ENCODE measurements at places on chromosomes 1 and 21.

DNA sequence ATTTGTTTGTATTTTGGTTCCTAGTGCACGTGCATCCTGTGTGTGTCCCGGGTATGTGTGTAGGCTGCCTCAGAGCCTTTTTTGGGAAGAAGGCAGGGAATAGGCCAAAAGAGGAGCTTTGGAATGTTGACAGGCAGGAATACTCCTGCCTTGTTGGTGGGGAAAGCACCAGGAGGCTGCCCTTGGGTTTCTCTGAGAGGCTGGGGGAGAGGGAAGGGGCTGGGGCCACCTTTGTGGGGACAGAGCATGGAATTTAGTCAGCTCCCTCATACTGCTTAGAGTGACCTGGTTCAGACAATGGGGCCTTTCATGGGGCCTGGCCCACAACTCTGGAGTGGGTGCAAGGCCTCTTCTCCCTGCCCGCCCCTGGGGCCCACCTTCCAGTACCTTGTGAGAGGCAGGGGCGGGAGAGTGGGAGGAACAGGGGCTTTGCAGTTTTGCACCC, 31.3 kb downstream of the ACOT11 start:
- no peak for DNase-seq

DNA sequence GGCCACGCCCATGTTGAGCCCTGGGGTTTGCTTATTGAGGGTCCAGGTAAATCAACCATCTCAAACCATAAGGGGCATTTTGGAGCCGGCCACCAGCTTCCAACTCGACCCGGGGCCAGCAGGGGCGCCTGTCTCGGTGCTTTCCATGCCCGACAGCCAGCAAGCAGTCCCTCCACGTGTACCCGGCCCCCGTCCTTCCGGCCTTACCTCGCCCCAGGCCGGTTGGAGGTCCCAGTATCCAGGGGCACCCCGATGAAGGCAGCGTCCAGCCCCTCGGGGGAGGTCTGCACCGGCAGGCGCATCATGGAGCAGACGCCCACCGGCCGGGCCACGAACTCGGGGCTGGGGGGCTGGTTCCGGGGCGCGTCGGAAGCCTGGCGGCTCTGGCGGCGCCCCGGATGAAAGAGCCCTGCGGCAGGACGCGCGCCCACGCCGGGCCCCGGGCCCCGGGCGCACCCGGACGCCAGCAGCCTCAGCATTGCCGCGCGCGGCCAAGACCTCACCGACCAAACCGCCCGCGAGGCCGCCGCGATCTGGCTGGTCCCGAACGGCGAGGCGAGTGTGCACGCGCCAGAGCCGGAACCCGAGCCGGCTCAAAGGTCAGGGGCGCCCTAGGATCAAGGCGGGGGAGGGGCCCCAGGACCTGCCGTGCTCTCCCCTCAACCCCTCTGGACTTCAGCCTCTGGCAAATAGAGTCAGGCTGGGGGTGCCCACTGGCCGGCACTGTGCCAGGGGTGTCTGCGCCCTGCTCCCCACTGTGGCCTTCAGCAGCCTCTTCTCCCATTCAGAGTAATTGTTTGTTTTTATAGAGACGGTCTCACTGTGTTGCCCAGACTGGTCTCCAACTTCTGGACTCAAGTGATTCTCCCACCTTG, at the start of gene AGMAT:
Gene AGMAT (minus strand): TSS at position 563 of the 875 bp plus-strand sequence. CDS start 84 bp downstream, at position 479.
- peak; percentile 64 for DNase-seq

- no peak for DNase-seq
These were observed 29.8 kb upstream of the HHAT start for GRCh38 chr1:210298936-210299335.

DNA sequence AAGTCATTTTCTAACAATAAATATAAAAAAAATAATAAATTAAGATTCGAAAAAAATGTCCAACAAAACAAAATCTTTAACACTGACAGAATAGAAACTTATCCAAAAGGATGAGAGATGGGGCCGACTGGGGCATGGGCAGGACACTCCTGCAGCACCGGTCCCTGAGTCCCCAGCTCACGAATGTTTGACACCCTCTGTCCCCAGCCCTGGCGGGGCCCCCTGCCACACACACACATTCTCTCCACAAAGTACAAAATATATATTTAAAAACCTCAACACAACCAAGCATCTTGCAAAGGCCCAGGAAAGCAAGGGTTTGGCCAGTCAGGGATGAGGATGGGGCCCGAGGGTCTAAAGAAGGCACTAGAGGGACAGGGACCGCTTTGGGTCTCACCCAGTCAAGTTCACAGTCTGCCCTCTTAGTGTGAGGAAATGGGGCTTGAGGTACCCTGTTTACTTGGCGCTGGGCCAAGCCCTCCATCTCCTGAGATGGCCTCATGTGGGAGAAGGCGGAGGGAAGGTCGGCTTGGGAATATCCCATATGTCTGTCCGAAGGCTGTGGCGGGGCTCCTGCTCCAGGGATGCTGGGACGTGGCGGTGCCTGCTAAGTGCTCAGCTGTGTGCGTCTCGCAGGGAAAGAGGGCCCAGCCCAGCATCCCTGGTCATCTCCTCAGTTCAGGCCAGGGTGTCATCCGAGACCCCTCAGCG, 31.3 kb downstream of the EPHA2 start:
- DNase-seq: no peak

- DNase-seq: no peak
These were observed 128.6 kb downstream of the HUNK start for GRCh38 chr21:32001390-32001789.

- no peak for DNase-seq
These were observed 94.4 kb upstream of the FGGY start for GRCh38 chr1:59202455-59202854.

- DNase-seq: no peak
These were observed 5.3 kb downstream of the P3H1 start for GRCh38 chr1:42761567-42761966.
